Right lung (tissue), 10 donors: ENCODE measurements at places on chromosomes 1 and 21.

- no peak for DNase-seq
Measured at GRCh38 chr1:58158016-58158415, 388.5 kb downstream of the OMA1 start.

DNA sequence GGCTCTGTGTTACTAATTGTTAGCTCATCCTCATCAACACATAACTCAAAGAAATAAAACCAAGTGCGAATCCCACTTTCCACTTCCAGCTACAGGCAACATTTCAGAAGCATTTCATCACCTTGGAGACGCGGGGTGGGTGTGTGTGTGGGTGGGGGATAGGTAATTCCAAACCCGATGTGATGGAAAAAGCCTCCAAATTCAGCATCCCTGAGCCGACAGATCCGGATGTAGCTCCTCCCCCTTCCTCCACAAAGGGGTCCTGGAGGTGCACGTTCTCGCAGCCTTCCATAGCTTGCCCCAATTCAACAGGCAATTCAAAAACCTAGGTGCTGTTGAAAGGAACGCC is 486 bp downstream of the HSPA13 start:
- DNase-seq = no peak

GRCh38 chr1:25945761-25946160 is 39.5 kb upstream of the STMN1 start:
- DNase-seq = no peak

GRCh38 chr1:22645931-22646330 is 2.5 kb downstream of the C1QC start:
- DNase-seq = no peak

DNA sequence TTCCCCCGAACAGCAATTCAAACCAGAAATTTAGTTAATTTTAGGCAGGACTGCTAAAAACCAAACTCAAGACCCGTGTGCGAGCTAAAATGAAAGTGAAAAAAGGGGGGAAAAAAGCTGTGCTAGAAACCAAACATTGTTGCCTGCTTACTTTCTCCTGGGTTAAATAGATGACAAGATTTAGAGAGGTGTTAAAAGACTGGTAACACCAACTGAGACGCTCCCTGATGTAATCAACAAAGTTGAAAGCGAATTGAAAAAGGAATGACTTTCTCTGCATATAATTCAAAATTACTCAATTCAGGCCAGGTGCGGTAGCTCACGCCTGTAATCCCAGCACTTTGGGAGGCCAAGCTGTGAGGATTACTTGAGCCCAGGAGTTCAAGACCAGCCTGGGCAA is 6.8 kb downstream of the CDCA8 start:
- no peak for DNase-seq

- DNase-seq = no peak
Measured at GRCh38 chr21:38311765-38312164, 55.0 kb downstream of the KCNJ15 start.

GRCh38 chr1:1411626-1412025 is 4.5 kb upstream of the MRPL20 start:
- DNase-seq = no peak

DNA sequence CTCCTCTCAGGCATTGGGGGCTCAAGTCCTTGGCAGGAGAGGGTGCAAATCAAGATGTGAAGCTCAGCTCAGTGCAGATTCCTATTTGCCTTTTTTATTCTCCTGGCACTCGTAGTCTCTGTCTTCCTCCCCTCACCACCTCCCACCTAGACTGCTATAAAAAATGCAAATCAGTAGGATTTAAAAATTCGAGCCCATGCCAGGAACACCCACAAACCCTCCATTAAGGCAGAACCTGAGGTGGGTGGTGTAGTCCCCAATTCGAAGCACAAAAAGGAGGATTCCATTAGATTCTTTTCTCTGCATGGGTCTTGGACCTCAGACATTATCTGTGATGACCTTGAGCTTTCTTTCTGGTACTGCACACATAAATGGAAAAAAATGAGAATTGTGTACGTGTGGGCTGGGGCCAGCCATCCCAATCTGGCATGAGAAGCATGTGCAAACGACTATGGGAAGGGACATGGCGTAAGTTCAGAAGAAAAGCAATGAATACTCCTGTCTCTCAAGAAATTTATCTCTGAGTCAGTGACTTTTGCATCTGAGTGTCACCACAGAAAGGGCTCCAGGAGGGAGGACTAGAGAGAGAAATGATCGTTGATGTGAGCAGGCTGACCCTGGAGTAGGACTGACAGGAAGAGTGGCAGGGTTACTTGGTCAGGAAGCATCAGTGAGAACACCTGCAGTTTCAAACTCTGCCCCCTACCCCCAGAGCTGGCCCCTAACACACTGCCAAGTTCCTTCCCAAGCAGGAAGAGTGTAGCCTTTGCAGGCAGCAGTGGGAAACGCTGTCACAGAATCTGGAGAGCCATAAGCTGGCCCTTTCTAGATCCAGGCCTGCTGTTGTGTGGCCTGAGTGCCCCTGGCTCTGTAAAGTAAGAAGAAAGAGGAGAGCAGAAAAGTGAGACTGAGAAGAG is 1.7 kb downstream of the INKA2 start:
- no peak for DNase-seq

GRCh38 chr1:57908147-57908890 is 484.5 kb upstream of the DAB1 start:
- peak; percentile 33 for DNase-seq

DNA sequence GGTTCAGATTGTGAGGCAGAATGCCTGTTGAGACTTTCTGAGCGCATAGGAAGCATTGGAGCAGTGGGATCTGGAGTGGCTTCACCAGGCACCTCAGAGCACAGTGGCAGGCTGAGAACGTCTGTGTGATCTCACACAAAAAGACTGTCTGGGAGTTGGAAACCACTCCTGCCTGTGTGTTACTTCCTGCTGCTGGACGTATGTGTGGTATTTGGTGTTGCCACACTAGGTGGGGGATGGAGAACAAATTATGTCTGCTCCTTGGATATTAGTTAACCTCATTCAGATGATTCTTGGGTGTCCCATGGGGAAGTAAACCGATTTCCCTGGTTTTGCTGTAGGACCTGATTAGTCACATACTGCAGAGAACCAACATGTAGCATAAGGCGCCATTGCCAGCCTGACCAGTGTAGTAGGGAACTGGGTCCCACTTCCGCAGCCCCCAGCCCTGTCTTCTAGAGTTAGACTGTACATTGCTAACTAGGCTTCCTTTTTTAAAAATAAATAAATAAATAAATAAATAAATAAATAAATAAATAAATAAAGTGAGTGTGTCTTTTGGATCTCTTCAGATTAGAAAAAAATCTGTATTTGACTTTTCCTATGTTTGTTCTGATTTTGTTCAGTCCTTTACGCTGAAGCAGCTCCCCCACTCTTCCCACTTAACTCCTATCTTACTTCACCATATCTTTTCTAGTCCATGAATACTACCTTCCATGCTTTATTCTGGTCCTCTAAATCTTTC is 26.9 kb downstream of the UCK2 start:
- DNase-seq = no peak

DNA sequence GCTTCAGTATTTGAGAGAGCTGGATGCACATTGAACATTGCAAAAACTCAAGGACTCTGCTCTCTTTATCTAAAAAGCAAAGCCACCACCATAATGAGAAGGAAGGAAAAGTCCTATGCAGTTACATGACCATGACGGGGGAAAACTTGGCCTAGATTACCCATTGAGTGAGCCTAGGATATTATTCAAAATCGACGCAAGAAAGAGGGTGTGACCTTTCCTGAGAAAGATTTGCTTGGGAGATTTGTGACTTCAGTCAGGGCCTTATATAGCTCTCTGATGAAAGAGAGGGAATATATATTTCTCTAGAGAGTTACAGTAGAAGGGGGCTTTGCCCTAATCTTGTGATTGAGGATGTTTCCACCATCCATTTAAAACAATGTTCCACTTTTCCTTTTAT is 153.0 kb upstream of the DPYD start:
- DNase-seq = no peak

DNA sequence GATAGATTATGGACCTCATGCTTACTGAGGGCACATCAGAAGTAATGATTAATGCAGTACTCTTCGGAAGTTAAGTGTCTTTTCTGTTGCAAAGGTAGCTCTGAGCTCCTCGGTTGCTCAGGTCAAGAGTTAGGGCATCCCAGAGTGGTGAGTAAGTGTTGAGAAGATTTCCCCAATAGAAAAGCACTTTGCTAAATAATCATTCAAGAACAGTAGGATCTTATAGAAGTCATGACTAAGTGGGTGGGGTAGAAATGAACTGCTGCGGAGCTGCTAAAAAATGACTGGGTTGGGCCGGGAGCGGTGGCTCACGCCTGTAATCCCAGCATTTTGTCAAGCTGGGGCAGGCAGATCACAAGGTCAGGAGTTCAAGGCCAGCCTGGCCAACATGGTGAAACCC is 648.6 kb upstream of the CAMK1G start:
- no peak for DNase-seq

DNA sequence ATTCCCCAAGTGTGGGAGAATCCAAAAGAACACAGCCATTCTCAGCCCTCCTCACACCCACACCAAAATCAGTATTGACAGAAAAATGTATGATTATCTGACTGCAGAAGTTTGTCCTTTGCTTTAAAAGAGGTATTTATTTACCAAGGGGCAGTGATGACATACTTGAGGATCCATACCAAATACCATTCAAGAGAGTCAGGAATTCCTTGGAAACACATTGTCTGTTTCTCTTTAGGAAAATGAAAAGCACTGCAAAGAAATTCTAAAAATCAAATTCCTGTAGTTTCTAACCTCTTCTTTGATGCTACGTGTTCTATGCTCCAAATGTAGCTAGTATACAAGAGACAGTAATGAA is 509.6 kb upstream of the CXADR start:
- no peak for DNase-seq

- DNase-seq = peak; percentile 3
Measured at GRCh38 chr1:216310776-216311175, 112.5 kb downstream of the USH2A start.

DNA sequence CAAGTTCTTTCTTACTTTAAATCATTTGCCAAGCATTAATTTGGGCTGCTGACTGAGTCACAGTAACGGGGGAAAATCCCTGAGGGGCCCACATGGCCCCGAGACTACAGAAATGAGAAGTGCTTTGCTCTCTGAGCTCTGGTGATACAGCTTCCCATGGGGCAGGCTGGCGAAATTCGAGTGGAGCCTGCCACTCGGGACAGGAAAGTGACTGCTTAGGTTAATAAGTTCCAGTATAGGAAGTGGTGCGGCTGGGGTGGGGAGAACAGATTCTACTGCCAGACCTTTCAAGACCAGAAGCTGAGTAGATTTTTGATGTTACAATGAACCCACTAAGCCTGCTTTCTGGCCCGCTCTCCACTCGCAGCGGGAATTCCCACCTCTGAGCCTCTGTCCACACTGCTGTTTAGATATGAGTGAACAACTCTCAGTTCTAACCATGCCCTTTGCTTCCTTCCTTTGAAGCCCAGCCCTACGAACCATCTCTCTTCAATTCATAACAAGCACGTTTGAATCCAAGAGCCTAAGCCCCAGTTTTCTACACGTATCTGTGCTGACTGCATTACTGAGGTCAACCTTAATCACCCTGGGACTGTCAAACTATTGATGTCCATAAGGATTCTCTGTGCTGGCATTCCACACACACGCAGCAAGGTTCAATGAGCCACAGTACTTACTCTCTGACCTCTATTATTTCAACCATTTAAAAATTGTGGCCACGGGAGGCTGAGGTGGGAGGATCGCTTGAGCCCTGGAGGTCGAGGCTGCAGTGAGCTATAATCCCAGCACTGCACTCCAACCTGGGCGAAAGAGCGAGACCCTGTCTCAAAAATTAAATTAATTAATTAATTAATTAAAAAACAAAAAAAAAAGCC is 9.6 kb downstream of the ZBTB17 start:
- DNase-seq = no peak

DNA sequence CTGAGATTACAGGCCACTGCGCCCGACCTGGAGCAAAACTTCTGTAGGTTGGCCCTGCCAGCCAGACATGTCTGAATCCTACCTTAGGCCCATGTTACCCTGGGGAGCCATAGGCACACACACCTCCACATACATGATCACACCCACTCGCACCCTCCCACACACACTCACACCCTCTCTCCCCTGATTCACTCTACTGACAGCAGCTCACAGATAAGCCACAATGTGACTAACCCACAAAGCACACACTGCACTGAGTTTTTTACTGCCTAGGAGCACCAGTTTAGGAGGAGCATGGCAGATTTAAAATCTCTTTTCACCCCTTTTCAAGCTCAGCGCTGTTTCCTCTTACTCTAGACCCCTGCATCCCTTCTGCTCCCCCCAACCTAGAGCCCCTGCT is 41.7 kb downstream of the SLC30A1 start:
- no peak for DNase-seq

GRCh38 chr1:182446033-182446669 is 3.8 kb upstream of the RGSL1 start:
- DNase-seq = no peak

DNA sequence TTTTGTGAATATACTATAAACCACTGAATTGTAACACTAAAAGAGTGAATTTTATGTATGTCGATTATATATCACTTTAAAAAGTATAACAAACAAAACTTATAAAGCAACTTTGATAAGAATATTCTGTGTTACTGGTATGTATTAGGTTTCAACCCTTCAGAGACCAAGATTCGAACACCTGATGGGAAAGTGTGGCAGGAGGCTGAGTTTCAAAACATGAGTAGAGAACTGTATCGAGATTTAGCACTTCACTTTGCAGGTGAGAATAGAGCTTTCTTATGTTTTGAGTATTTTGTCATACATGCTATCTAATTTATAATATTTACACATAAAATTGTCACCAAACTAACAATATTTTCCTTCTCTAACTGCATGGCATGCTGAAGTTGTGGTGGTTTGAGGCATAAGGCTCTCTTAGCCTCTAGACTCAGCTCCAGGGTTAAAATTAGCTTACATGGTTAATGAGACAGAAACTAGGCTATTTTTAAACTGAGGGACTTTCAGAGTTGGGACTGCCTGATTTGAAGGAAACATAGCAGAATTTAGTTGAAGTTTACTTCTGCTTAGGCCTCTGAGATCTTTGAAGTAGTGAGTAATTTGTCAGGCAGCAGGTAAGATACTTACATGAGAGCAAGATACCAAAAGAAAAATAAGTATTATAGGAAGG is 48.6 kb downstream of the CEP350 start:
- no peak for DNase-seq

- DNase-seq = no peak
Measured at GRCh38 chr1:211281320-211282022, 22.3 kb downstream of the RCOR3 start.

- no peak for DNase-seq
Measured at GRCh38 chr1:241647658-241648057, 4.4 kb upstream of the WDR64 start.

GRCh38 chr21:43937891-43938309 is 72.9 kb downstream of the AGPAT3 start:
- DNase-seq = no peak

GRCh38 chr1:53543130-53543777 is 84.1 kb downstream of the DMRTB1 start:
- DNase-seq = no peak

GRCh38 chr1:66445492-66446181 is 88.3 kb upstream of the SGIP1 start:
- DNase-seq = no peak

- no peak for DNase-seq
Measured at GRCh38 chr1:108511764-108512163, 48.1 kb upstream of the EEIG2 start.

- DNase-seq = peak; percentile 20
Measured at GRCh38 chr1:76430531-76430930, 356.0 kb downstream of the ST6GALNAC3 start.

- DNase-seq = no peak
Measured at GRCh38 chr1:180841415-180841814, 71.3 kb upstream of the KIAA1614 start.
